ENCODE measurements at places on chromosomes 5 and 9.

- no peak for DNase-seq
Observed at GRCh38 chr5:65647941-65648340, 23.1 kb downstream of the SHLD3 start.

DNA sequence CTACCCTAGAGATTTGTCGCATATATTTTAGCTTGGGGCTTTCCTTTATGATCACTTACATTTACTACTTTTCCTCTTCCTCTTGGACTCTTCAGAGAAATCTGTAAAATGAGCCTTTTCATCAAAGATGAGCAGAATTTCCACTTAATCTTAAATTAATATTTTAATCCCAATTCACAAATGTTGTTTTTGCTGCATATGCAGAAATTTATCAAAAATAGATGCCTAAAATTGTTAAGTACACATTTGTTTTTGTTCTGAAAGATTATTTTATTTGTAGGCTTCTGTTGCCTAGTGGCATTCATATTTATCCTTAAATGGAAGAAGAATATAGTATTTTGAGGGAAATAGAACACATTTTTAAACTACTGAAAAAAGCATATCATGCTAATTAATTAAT lies 168.6 kb downstream of the CDH9 start:
- DNase-seq = no peak

DNA sequence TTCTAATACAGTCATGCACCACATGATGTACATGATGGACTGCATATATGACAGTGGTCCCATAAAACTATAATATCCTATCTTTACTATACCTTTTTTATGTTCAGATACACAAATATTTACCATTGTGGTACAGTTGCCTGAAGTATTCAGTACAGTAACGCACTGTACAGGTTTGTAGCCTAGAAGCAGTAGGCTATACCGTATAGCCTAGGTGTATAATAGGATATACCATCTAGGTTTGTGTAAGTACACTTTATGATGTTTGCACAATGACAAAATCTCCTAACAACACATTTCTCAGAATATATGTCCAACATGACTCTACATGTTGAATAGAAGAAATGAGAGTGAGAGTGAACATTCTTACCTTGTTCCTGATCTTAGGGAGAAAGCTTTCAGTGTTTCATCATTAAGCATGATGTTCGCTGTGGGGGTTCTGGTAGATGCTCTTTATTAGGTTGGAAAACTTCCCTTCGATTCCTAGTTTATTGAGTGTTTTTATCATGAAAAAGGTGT lies 31.8 kb downstream of the AMBP start:
- DNase-seq = no peak

GRCh38 chr5:33439905-33440481 lies 772 bp upstream of the TARS1 start:
- no peak for DNase-seq

DNA sequence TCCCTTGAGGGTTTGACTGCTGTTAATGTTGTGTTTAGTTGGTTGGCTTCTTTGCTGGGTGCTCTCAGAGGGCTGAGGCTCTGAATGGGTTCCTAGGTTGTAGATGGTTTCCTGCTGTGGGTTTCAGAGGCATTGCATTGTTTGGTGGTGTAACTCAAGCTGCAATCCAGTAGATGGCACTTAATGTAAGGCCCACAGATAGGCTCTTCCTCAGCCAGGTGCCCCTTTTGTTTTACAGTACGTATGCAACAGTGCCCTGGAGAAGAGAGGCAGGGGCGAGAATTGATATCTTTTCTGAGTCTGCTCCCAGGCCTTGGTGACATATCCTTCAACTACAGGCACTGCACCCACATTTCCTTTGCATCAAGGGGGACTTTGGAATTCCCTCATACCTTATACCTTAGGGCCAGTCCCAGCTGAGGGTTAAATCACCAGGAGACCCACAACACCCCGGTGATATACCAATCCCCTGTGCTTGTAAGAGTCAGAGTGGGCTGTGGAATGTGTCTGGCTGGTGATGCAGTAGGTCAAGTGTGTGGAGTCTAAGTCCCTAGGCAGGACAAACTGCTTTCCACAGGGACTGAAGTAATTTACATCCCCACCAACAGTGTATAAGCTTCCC lies 7.0 kb upstream of the UGT3A2 start:
- DNase-seq = no peak

DNA sequence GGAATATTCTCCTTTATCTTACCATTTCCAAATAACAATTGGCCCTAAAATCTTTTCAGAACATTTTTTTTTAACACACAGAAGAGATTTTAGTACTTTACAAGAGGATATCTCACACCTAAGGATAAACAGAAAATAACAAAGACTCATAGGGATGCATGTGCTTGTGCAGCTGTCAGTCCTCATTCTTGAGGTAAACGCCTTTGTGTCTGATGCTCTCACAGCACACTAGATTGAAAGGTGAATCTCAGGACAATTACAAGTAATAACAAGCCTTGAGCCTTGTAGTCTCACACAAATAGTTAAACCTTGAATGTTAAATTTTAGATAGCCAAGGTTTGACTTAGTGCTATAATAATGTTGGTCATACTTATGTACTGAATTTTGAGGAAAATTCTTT lies 439.2 kb downstream of the PTPRD start:
- no peak for DNase-seq

- no peak for DNase-seq
Observed at GRCh38 chr5:125042261-125042890, 295.9 kb upstream of the ZNF608 start.

DNA sequence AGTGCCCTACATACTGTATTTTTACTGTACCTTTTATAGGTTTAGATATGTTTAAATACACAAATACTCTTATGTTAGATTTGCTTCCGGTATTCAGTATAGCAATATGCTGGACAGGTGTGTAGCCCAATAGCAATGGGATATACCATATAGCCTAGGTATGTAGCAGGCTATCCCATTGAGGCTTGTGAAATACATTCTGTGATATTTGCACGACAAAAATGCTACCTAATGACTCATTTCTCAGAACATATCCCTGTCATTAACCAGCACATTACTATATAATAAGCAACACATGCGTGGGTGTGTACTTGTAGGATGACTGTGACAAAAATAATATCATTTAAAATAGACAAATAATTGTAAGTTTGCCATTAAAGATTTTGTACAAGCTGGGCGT lies 208.8 kb downstream of the MRPS30 start:
- no peak for DNase-seq

GRCh38 chr5:36839489-36840476 lies 36.8 kb upstream of the NIPBL start:
- no peak for DNase-seq

DNA sequence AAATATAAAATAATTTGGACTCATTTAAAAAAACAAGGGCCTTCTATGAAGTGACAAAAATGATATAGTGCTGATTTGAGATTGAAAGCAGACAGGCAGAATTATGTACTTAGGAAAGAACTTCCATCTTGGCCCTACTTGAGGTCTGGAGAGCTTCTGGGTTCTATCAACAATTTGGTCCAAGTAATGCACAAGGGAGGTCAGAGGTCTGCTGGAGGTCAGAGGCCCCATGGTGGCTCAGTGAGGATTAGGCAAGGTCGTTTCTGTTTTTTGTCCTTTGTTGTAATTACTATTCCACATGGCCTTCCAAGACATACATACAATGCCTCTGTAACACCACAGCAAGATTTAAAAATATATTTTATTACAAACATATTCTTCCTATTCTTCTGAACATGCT lies 37.2 kb downstream of the NUDT12 start:
- no peak for DNase-seq

GRCh38 chr9:116058421-116058820 lies 95.2 kb upstream of the PAPPA start:
- DNase-seq = no peak

- no peak for DNase-seq
Observed at GRCh38 chr5:179509239-179509638, 41.1 kb upstream of the RUFY1 start.

DNA sequence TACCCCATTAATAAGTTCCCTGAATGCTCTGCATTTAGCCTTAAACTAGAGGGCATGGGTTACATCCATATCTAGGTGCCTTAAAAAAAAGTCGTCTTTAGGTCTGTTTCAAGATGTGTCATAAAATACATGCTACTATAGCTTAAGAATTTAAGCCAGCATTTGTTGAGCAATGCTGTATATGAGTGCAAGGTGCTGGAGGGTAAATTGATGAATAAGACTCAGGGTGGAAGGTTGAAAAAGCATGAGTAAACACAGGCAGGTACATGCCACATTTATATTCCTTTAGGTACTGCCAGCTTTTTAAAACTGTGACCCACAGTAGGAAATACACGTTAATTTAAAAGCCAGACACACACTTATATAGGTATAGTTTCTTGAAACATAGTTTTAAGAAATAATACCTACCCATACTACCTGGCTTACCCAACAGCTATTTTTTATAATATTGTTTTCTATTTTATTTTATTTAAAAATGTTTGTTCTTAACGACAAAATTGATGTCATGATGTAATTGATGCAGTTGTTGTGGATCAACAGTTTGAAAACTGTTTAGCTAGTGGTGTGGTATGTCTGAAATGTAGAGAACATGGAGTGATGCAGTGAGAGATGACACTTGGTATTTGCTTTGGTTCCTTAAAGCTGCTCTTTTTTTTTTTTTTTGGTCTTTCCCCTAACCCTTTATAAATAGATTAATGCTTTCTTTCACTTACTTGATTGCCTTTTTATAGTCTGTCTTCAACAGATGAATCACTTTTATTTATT lies 3.9 kb downstream of the HMGCR start:
- DNase-seq = no peak

DNA sequence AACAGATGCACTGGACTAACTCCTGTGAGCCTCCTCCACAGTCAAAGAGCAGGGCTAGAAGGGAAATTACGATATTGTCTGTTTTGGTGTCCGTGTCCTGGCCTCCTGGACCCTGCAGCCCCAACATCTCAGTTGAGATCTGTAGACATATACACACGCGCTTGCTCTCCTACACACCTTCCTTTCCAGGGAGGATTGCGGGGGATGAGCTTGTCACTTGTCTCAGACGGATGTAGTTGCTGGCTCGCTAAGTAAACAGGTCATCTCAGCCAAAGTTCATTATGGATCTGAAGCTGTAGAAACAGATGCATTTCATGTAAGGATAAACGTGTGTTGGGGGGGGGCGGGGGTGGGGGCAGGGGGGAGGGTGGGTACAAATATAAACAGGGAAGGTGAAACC lies 549.3 kb downstream of the CCDC171 start:
- no peak for DNase-seq
